ENCODE measurements at places on chromosomes 1 and 21.

- no peak for DNase-seq
Measured at GRCh38 chr1:169904834-169905233, 11.1 kb upstream of the SCYL3 start.

- DNase-seq = no peak
Measured at GRCh38 chr1:221672239-221672645, 69.6 kb downstream of the DUSP10 start.

DNA sequence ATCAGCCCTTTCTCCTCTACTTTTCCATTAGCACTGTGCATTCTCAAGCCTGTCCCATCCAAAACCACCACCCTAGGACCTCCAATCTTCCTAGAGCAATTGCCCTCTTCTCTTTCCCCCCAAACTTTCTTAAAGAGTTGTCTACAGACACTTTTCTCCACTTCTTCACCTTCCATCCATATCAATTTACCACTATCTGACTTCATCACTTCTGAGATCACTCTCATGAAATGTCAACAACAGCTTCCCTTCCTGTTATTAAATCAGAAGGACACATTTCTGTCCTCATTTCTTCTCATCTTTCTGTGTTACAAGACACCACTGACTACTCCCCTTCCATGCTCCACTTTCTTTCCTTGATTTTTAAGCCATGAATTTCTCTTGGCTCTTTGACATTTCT, 36.0 kb upstream of the CFAP298 start:
- no peak for DNase-seq

DNA sequence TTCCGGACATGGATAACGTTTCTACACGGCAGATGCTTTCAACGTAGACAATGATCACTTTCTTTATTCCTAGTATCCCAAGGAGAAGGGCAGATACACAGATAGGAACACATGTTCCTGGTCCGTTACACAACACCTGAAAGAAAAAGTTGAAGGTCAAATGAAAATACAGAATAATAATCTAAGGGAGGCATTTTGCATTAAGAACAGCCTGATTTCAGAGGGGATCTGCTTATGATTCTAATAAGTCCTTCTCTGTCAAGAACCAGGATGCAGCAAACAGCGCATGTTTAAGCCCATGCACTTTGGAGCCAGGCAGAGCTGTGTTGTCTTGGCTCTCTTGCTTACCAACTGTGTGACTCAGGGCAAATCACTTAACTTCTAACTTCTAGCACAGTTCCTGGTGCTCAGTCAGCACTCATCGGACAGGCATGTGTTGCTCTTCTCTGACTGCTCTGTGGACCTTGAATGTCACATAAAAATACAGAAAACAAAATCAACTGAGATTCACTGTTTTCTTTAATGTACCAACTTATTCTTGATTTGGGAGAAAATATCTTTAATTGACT, 56.3 kb upstream of the CNN3 start:
- DNase-seq = no peak

- no peak for DNase-seq
Measured at GRCh38 chr1:109105881-109106280, 8.0 kb upstream of the ELAPOR1 start.

- no peak for DNase-seq
Measured at GRCh38 chr21:46308431-46308830, 15.2 kb downstream of the C21orf58 start.

DNA sequence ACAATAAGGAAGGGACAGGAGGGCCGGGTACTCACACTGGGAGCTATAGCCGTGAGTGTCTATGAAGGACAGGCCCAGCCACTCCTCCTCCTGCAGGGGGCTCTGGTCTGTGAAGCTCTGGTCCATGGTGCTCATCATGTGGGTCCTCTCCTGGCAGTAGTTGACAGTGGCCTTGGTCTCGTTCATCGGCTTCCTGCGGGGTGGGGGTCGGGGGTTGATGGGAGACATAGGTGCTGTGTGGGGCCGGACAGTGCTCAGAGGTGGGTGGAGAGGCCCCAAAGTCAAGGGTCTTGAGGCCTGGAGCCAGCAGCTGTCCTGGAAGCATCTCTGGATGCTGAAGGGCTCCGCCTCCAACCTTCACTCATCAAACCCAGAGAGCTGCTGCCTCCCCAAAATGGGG, 260.4 kb downstream of the PTPRU start:
- DNase-seq = no peak

DNA sequence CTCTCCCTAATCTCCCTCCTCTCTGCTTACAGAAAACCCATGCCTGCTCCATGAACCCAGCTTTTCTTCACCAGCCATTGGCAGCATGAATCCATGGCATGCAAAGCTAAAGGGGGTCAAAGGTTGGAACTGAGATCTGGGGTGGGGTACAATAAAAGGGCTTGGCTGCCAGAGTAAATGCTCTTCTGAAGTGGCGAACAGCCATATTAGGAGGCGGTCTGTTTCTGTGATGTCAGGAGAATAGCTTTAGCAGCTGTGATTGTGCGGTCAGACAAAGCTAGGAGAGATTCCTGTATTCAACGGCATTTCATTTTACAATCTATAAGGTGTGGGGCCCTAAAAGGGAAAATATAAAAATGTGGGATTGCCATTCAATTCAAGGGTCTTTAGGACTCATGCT, 71.7 kb upstream of the TMPRSS2 start:
- no peak for DNase-seq

DNA sequence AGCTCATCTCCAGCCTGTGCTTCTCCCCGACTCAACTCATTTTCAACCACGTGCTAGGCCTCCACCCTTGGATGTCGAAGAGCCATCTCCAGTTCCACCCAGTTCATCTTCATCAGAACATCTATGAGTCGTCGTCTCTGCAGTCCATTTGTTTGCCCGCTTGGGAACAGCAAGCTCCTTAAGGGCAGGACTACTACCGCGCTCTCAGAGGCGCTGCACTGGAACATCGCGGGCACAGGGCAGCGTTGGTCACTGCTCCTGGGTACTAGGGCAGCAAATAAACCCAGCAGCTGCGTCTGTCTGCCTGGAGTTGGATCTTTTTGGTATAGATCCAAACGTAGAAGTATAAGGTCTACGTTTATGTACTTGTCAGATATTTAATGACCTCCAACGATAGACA, 478 bp upstream of the PRDM2 start:
- DNase-seq = no peak

DNA sequence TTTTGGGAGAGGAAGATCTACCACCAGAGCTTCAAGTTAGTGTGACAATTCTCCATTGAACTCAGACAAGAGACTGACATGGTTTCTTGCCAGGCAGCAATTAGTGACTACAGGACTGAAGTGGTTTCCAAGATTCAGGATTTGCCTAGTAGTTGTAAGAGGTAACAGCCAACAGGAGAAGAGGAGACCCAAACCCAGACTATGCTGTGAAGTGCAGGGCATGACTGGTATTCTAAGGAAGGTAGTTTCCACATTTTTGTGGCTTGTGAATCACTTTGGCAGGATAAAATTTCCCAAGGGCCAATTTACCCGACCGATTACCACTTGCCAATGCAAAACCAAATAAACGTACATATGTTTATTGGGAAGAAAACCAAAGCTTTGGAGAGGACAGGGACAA, 14.7 kb upstream of the RAP1A start:
- DNase-seq = no peak

- DNase-seq = no peak
Measured at GRCh38 chr1:40132383-40133311, 28.5 kb upstream of the RLF start.

- DNase-seq = no peak
Measured at GRCh38 chr1:172496678-172497077, 36.3 kb upstream of the SUCO start.

DNA sequence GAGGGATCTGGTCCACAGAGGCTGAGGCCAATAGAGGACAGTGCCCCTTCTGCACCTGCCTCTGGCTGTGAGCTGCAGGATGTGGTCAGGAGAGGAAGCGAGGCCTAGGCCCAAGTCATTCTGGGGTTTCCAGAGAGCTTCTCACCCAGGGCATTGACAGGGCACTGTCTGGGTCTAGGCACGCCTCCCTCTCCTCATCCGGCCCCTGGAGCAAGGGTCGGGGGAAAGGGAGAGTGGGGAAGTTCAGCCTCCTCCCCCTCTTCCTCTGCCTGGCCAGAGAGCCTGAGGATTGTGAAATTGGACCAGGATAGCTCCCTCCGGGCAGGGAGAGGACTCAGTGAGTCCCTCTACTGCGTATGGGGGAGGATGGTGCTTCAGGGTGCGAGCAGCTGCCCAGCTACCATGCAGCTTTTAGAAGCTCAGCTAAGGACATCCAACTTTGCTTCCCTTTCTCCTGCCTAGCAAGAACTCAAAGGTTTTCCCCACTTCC, 6.3 kb upstream of the INAVA start:
- no peak for DNase-seq

- no peak for DNase-seq
Measured at GRCh38 chr21:32306021-32306780, 7.5 kb downstream of the MRAP start.

DNA sequence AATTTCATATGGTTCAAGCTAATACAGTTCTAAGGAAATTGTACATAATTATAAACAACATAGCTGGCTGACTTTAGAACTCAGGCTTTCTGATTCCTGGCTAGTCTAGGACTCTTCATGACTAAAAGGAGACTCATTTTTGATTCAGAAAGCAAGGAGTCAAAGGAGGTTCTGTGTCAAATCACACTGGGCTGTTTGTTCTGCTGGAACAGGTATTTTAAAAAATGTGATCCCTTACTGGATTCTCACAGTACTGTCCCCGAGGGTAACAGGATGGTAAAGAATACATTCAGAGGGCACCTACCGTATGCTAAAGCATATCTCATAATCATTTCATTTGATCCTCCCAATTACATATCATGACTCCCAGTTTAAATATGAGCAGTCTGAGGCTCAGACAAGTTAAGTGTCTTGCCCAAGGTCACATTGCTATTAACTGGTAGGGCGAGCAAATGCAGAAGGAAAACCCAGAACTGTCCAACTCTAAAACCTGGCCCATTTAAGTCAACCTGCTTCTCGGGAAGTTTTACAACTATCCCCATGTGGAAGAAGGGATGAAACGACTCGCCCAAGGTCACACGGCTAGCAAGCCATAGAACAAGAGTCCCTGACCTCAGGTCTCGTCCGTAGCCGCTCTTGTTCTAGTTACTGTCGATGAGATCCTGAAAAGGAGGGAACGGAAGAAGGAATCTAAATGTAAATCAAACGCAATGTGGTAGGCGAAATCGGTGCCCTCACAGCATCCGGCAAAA, 675 bp downstream of the MYSM1 start:
- DNase-seq = no peak

- DNase-seq = no peak
Measured at GRCh38 chr1:170640581-170640980, 23.4 kb upstream of the PRRX1 start.

DNA sequence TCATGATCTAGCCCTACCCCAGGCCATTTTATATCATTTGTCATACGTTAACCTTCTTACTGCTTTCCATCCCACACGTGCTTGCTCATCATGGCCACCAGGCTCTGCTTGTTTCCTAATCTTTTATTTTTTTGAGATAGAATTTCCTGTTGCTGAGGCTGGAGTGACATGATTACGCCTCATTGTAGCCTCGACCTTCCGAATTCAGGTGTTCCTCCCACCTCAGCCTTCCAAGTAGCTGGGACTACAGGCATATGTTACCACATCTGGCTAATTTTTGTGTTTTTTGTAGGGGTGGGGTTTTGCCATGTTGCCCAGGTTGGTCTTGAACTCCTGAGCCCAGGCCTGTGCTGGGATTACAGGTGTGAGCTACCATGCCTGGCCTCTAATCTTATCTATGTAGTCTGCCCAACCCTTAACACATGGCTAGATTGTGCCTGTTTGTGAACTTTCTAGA, 3.3 kb downstream of the UAP1 start:
- no peak for DNase-seq

All from lower lobe of right lung (tissue), 2 donors.